Non-pigmented ciliary epithelial cell (primary cell): ENCODE measurements at places on chromosomes 16 and 17.
A peak's percentile ranks its signal among the peaks of the same experiment; 100 is the strongest.

GRCh38 chr17:1108765-1109605, 70.8 kb downstream of the ABR start:
- DNase-seq, result no peak

DNA sequence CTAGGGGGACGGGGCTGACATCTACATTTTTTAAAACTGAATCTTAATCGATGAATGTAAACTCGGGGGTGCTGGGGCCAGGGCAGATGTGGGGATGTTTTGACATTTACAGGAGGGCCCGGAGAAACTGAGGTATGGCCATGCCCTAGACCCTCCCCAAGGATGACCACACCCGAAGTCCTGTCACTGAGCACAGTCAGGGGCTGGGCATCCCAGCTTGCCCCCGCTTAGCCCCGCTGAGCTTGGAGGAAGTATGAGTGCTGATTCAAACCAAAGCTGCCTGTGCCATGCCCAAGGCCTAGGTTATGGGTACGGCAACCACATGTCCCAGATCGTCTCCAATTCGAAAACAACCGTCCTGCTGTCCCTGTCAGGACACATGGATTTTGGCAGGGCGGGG, 21.4 kb downstream of the ADAM11 start:
- no peak for DNase-seq

DNA sequence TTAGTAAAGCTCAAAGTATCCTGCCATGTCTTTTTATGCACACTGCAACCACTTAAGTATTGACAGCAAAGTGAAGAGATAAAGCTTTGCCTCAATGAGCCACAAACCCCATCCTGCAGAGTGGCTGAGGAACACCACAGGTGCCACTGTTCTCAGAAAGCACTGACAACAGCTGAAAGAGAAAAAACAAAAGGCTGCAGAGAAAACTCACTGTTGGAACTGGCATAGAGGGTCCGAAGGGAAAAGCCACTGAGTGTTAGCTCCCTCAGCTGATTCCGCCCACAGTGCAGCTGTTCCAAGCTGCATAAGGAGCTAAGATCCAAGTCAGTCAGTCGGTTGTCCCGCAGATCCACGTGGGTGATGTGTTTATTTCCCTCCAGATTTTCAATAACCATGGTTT, 48.3 kb downstream of the PHLPP2 start:
- no peak for DNase-seq

- DNase-seq, result no peak
Observed at GRCh38 chr17:65780111-65780510, 218.7 kb upstream of the AXIN2 start.

DNA sequence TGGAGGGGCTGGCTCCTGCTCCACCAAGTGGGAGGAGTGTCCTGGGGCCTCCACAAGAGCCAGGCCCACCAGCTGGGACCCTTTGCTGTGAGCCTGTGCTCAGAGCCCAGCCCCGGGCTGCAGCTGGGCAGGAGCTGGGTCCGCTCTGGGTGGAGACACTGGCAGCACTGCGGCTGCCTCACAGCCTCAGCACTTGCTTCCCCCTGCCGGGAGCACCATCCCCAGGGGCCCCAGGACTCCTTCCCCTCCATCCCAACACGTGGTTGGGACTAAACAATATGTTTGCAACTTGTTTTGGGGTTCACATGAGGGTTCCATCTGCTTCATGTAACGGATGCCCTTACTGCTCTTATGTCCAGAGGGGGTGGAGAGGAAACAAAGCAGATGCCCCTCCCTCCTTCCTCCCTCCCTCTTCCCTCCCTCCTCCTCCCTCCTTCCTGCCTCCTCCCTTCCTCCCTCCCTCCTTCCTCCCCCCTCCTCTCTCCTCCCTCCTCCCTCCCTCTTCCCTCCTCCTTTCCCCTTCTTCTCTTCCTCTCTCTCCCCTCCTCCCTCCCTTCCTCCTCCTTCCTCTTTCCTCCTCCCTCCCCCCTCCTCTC, 16.3 kb upstream of the CBFA2T3 start:
- no peak for DNase-seq

GRCh38 chr17:61589990-61590389, 1.0 kb downstream of the NACA2 start:
- no peak for DNase-seq

- DNase-seq, result no peak
Observed at GRCh38 chr16:55488306-55488705, 9.3 kb downstream of the MMP2 start.

DNA sequence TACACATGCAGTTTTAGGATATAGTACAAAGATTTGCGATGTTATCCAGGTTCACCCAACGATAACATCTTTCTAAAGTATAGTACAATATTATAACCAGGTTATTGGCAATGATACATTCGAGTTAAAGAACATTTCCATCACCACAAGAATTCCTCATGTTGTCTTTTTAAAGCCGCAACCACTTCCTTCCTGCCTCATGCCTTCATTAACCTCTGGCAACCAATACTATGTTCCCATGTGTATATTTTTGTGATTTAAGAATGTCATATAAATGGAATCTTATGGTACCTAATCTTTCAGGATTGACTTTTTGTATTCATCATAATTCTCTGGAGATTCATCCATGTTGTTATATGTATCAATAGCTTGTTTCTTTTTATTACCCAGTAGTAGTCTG, 1183.2 kb downstream of the CDH11 start:
- no peak for DNase-seq

DNA sequence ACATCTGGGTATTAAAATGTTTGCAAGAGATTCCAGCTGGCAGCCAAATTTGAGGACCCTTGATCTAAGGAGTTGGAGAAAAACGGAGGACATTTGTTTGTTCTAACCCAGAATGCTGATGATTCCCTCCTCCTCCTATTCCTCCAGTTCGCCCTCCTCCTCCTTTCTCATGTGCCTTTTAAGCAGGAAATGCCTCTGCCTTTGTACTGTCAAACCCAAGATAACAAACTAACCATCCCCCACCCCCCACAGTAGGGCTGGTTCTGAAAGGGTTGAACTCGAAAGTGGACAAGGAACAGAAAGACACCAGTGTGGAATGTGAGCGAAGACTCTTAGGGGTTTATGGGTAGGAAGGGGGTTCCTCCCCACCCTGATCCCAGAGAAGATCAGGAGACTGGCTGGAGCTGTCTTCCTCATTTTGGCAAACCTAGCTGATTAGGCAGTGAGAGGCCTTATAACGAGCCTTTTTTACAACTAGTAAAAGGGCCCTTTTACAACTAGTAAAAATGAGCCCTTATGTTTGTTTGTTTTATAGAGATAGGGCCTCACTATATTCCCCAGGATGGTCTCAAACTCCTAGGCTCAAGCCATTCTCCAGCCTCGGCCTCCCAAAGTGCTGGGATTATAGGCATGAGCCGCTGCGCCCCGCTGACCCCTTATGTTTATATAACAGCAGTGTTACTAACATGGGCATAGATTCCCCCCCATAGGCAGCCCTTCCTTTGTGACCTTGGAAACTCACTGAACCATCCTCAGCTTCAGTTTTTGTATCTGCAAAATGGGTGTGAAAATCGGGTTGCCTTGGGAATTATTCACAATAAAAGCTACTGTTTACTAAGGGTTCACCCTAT, 975 bp downstream of the CHD9 start:
- peak; percentile 67 for DNase-seq

GRCh38 chr16:72894293-72895151, 153.4 kb downstream of the ZFHX3 start:
- no peak for DNase-seq
